ENCODE measurements at places on chromosomes 6 and 20. TPM values are rescaled to one million over a fixed set of nuclear protein-coding genes. Genes with fewer than 3 reads are reported as not detected.

GRCh38 chr20:24423390-24424313, 45.8 kb upstream of the SYNDIG1 start:
- no peak for DNase-seq

GRCh38 chr20:36463212-36464061, 77.9 kb upstream of the MYL9 start:
- no peak for DNase-seq

GRCh38 chr6:46642928-46643751, 9.5 kb downstream of the CYP39A1 start:
- no peak for DNase-seq

- no peak for DNase-seq
These were observed 1.5 kb downstream of the PABPC1L start for GRCh38 chr20:44911264-44911921.

DNA sequence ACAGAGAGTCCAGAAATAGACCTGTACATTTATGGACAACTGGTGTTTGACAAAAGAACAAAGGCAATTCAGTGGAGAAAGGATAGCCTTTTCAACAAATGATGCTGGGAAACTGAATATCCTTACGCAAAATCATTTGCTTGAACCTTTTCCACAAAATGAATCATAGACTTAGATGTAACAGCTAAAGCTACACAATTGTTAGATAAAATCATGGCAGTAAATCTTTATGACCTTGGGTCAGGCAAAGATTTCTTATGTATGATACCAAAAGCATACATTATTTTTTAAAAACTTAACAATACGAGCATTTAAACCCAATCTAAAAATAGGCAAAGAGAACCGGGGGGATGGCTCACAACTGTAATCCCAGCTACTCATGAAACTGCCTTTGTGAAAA, 73.5 kb upstream of the DST start:
- DNase-seq: no peak

The MCHR2 gene
- not detected for total RNA-seq

- DNase-seq: no peak
These were observed 96.7 kb downstream of the BMP5 start for GRCh38 chr6:55778705-55779104.

GRCh38 chr6:70150521-70150920, 152.4 kb downstream of the COL9A1 start:
- DNase-seq: no peak

DNA sequence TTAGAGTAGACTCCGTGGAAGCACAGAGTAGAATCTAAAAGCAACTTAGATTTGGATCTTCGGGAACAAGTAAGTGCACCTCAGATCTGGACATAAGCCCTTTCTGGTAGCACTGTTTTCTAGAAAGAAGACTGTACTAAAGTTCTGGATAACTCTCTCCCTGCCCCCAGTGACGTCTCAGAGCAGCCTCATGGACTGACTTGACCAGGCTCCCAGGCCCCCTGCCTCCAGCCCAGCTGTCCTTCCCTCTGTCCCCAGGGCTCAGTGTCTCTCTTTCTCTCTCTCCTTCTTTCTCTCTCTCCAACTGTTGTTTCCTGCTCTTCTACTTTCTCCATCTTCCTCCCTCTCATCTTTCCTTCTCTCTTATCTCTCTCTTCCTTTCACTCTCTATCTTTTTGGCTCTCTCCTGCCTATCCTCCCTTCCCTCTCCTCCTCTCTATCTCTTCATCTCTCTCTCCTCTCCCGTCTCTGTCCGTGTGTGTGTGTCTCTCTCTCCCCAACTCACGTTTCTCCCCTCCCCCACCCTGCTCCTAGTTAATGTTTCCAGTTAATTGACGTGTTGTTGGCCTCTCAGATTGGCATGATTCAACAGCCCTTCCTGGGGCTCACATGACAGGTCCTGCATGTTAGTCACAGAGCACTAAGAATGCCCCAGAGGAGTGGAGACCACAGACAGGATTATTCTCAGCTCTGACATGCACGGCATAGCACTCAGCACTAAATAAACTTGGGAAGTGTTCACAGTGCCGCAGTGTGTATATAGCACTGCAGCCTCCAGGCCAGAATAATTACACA, 180.4 kb upstream of the FOXQ1 start:
- DNase-seq: no peak

GRCh38 chr6:56864171-56864616, 90.7 kb upstream of the BEND6 start:
- no peak for DNase-seq

- no peak for DNase-seq
These were observed 909 bp downstream of the DNAAF9 start for GRCh38 chr20:3406481-3407039.

All from posterior vena cava (tissue), 2 donors.